Glutamatergic neuron (in vitro differentiated cells): ENCODE measurements at places on chromosomes 2 and 18. TPM values are rescaled to one million over a fixed set of nuclear protein-coding genes. Genes with fewer than 3 reads are reported as not detected.

The CRACDL gene
- 2.1 TPM for total RNA-seq

DNA sequence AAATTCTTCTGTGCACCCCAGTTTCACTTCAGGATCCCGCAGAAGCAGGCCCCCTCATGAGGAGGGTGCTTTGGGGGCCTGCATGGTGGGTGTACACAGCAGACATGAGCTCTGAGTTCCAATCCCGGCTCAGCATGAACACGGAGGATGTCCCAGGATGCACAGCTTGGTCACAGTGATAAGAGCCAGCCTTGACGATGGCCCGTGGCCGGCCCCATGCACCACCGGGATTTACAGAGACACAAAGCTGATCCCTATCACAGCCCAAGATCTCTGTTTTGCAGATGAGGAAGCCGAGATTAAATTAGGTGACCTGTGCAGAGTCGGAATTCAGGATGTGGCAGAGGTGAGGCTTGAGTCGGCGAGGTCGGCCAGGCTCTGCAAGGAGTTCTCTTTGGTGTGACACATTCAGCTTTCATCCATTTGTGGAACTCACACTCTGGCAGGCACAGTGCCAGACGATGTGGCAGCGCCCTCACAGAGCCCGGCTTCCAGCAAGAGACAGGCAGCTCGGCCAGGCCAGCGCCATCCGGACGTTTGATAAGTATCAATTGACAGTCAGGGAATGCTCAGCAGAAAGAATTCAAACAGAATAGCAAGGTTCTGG, 456.3 kb upstream of the MYT1L start:
- DNase-seq, result no peak
- peaks cover 3% of the 10 kb centered on the region for H3K36me3 ChIP-seq
- H3K27ac ChIP-seq, result no peak overlapping the region
- peaks cover 4% of the 10 kb centered on the region for H3K4me1 ChIP-seq

GRCh38 chr2:108825254-108825653, 38.7 kb downstream of the CCDC138 start:
- no peak overlapping the region for H3K27ac ChIP-seq
- peaks cover 2% of the 10 kb centered on the region for H3K36me3 ChIP-seq
- no peak for DNase-seq
- no peaks in the 10 kb centered on the region for H3K4me1 ChIP-seq
- H3K4me3 ChIP-seq, result no peak overlapping the region

DNA sequence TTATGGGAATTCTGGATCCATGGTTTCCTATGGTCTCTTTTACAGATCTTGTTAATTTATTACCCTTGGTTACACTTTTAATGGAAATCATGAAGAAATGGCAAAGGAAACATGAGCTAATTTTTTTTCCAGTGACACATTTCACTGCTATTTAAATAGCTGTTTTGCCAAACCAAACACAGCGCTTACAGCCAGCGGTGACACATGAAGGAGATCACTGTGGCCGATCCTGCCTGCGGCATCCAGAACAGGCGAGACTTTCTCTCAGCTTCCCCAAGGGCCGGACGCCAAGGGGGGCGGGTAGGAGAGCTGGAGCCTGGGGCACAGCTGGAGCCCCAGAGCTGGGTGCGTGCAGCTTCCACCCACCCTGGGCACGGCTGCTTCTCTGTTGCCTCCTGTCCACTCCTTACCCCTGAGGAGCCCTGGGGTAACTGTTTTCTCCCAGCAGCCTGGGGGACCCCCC, 81.4 kb upstream of the PKDCC start:
- no peaks in the 10 kb centered on the region for H3K27me3 ChIP-seq
- H3K4me1 ChIP-seq, result peaks cover 36% of the 10 kb centered on the region
- H3K36me3 ChIP-seq, result no peaks in the 10 kb centered on the region
- H3K27ac ChIP-seq, result no peak overlapping the region
- no peak overlapping the region for H3K4me3 ChIP-seq

The GREB1L gene
- 154 TPM for total RNA-seq

DNA sequence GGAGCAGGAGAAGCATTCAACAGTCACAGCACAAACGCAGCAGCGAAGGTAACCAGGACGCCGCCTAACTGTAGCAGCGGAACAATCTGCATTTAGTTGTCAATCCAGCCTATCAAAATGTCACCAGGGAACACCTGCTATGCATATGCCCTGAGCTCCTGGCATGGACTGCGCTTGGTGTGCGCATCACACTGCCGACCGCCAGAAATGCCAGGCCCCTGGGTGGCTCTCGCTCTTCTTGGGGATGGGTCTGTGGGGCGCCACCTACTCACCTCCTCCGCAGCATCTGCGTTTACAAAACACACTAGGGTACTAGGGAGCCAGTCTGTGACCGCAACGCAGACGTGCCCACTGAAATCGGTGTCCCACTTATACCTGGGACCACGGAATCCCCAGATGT, 31.7 kb downstream of the ZNF516 start:
- peaks cover 23% of the 10 kb centered on the region for H3K27me3 ChIP-seq
- H3K27ac ChIP-seq, result peak overlapping the region; percentile 68
- H3K36me3 ChIP-seq, result peaks cover 5% of the 10 kb centered on the region
- peaks cover 62% of the 10 kb centered on the region for H3K4me1 ChIP-seq
- DNase-seq, result no peak

- no peak overlapping the region for H3K27ac ChIP-seq
- DNase-seq, result no peak
- H3K4me1 ChIP-seq, result no peaks in the 10 kb centered on the region
- H3K4me3 ChIP-seq, result no peak overlapping the region
Measured at GRCh38 chr18:27377251-27377650, 192.1 kb upstream of the CHST9 start.

The ADCYAP1 gene
- total RNA-seq, result 16.9 TPM

The FASTKD2 gene
- 24.7 TPM for total RNA-seq

DNA sequence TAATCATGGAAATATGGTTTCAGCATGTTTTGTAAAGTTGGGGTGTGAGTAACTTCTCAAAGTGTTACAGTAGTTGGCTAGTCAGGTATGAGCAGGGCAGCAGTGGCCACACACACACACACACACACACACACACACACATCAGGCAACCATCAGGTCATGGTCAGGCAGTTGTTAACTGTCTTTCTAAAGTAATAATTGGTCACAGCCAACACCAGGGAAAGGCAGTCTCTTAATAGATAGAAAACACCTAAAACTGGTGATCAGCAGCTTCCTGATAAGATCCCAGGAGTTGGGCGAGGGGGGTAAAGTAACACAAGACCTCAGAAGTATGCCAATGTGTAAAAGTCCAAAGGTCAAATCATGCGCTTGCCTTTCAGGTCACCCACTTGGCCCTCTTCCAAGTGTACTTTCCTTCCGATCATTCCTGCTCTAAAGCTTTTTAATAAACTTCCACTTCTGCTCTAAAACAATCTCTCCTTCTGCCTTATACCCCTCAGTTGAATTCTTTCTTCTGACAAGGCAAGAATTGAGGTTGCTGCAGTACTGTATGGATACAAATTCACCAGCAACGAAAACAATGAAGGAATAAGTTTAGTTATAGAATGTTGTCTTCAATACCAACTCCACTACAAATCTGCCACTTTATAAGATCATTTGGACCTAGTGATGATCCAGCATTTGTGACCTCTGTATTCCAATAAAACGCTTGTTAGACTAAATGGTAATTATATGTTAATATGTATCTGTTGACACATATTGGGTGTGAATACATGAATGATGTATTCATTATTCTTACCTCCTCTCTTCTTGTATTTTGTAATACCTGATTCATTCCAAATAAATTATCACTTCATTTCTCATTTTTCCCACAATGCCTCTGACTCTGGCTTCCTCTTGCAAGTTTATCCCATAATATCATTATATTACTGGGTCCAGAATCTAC, 254.3 kb downstream of the METTL4 start:
- H3K4me1 ChIP-seq, result peaks cover 3% of the 10 kb centered on the region
- H3K27ac ChIP-seq, result no peak overlapping the region

The IL1A gene
- total RNA-seq, result not detected

The IL37 gene
- not detected for total RNA-seq

GRCh38 chr2:54274781-54275242, 18.8 kb upstream of the TSPYL6 start:
- H3K27ac ChIP-seq, result no peak overlapping the region
- no peak for DNase-seq
- H3K4me3 ChIP-seq, result no peak overlapping the region

DNA sequence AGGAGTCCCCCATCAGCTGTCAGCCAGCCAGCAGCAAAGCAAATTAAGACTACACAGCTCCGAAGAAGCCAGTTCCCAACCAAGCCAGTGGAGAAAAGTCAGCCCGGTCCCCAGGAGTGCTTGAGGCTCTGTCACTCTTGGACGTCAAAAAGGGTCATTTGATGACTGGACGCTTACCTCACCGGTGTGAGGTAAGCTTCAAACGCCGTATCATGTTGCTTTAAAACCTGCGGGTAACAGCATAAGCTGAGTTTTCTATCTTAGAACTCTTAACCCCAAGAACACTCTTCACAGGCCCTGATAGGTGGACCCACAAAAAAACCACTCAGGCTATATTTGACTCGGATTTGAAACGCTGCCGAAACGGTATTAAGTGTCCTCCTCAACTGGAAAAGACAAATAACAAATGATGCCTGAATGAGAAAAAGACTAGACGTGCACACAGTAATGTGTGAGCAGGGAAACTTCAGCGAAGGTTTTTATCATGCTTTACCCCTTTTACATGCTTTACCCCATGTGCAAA, 682 bp upstream of the LNPK start:
- H3K27ac ChIP-seq, result peak overlapping the region; percentile 97
- no peaks in the 10 kb centered on the region for H3K36me3 ChIP-seq
- peak overlapping the region; percentile 98 for H3K4me3 ChIP-seq
- H3K4me1 ChIP-seq, result peaks cover 28% of the 10 kb centered on the region
- peaks cover 9% of the 10 kb centered on the region for H3K27me3 ChIP-seq

DNA sequence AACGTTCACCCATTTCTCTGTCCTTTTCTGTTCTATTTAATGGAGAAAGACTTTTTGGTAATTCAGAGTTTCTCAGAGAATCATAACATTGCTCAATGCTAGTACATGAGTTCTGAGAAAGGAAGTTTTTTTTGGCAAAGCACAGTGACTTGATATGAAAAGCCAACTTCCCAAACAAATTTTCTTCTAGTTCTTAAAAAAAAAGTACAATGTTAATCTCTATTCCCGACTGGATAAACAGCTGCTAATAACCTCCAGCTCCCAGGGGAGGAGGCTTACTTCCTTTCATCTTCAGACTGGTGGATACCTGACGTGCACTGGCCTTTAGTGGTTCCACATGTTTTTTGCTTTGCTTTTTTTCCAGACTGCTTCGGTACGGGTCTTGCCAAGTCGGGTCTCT, 284.6 kb upstream of the CCDC68 start:
- H3K4me1 ChIP-seq, result peaks cover 15% of the 10 kb centered on the region
- H3K27ac ChIP-seq, result no peak overlapping the region
- peaks cover 3% of the 10 kb centered on the region for H3K27me3 ChIP-seq
- H3K4me3 ChIP-seq, result no peak overlapping the region
- DNase-seq, result no peak
- no peaks in the 10 kb centered on the region for H3K36me3 ChIP-seq
